ENCODE measurements at places on chromosomes 5 and 9.

GRCh38 chr5:135437422-135437795 lies 9.7 kb downstream of the DCANP1 start:
- no peak for DNase-seq

- no peak for DNase-seq
Observed at GRCh38 chr5:24177821-24178220, 467.0 kb downstream of the CDH10 start.

- DNase-seq: no peak
Observed at GRCh38 chr9:107615321-107615720, 125.8 kb upstream of the KLF4 start.

DNA sequence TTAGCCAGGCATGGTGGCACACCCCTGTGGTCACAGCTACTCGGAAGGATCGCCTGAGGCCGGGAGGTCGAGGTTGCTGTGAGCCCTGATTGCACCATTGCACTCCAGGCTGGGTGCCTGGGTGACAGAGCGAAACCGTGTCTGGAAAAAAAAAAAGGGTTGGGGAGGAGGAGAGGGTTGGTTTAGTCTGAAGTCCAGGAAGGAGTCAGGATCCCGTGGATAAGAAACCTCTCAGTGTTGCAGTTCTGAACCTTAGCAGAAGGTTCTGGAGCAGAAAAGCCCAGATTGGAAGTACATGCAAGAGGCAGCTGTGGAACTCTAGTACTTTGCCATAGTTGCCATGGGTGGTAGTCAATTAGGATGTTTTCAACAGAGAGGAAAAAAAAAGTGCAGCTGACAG lies 125.2 kb upstream of the CPEB4 start:
- no peak for DNase-seq

DNA sequence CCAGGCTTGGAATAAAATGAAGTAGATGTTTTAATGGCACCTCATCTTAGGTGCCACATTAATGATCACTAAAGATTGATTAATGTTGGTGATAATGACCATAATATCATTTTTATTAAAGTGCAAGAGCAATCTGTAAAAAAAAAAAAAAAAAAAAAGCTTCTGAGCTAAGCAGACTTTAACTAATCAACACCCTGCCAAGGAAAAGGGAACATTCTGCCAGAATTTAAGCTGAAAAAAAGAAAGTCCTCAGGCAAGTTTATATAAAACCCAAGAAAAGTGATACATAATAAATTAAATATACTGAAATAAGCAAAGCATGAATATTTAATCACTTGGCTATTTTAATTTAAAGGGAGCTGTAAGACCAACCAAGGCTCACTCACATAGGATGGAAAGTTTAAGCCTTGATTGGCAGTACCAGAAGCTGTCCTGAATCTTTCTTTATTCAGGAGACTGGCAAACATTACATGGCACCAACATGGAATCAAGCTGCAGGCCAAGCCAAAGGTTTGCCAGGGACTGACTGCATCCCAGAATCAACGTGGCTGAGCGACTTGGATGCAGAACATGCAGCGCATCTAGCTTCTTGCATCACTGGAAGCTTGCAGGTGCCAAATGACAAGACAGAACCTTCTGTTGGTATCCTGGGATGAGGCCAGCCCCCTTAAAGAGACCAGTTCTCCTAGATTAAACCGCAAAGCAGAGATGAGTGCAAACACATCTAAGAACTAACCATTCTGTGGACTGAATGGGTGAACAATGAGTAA lies 413.6 kb downstream of the ENC1 start:
- DNase-seq: no peak

GRCh38 chr9:133276001-133276884 lies 1.2 kb upstream of the ABO start:
- no peak for DNase-seq

DNA sequence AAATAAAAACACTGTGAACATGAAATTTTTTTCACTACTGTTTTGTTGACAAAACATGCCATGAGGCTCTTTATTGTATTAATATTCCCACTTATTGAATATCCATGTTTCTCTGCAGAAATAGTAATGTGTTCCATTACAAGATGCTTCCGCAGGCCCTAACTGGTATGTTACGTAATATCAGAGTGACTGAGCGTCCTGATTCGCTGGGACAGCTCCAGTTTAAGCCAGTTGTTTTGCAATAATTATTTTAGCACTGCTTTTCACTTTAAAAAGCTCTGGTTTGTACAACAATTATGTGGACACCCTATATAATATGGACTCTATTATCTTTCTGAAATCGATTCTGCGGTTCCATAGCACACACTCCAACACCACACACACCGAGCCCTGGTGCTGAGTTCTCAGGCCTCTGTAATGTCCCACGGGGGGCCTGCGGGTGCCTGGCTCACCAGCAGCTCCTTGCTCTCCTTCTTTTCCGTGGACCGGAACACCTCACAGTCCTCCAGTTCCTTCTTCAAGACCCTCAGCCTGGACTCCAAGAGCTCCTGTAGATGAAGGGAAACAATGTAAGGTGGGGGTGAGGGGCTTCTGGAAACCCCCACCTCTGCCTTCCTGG lies 1.8 kb downstream of the TRIM7 start:
- DNase-seq: no peak

GRCh38 chr5:88772831-88773230 lies 110.2 kb downstream of the MEF2C start:
- no peak for DNase-seq

- no peak for DNase-seq
Observed at GRCh38 chr5:35026941-35027340, 20.8 kb downstream of the AGXT2 start.

DNA sequence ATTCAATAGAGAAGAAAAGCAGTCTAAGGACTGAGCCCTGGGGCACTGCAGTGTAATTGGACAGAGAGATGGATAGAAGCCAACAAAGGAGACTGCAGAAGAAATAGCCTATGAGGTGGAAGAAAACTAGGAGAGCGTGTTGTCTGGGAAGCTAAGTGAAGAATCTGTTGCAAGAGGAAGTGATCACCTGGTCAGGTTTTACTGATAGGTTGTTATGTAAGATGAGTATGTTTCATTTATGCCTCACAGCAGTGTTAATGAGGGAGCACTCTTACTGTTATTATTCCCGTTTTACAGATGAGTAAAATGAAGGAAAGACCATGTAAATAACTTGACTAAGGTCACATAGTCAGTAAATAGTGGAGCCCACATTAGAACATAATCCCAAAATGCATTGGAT lies 80.0 kb upstream of the GRHPR start:
- DNase-seq: no peak

- no peak for DNase-seq
Observed at GRCh38 chr9:6955251-6955921, 197.6 kb downstream of the KDM4C start.

- no peak for DNase-seq
Observed at GRCh38 chr5:131749723-131750470, 46.9 kb downstream of the FNIP1 start.

DNA sequence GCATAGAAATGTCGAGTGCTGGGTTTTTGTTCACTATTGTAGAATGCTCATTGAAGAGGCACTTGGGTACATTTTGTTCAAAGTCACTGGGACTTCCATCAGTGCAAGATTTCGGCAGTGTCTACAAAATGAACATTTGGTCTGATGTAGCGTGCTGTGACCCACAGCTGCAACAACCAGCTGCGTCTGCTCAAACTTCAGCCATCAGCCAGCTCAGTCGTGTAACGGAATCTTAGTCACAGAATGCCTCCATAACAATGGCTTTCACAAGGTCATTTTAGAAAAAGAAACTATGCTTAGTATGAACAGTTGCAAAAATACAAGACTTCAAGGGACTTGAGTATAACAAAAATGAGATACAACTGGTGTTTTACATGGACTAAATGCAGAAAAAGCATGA lies 828.1 kb upstream of the GRAMD2B start:
- DNase-seq: no peak

DNA sequence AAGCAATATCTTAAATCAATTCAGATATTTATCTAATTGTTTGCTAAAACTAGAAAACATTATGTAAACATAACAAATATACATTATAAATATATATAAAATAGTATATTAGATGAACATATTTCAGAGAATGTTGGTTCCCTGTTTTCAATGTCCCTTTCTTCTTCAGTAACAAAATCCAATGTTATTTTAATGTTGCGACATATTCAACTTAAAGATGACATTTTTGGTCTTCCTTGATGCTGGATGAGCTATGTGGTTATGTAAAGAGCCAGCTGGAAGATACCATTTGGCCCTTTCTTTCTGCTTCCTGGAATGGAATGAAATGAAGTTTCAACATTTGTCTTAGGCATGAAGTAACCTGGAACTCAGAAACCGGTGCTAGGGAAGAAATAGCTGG lies 668.1 kb upstream of the CDH6 start:
- DNase-seq: no peak

DNA sequence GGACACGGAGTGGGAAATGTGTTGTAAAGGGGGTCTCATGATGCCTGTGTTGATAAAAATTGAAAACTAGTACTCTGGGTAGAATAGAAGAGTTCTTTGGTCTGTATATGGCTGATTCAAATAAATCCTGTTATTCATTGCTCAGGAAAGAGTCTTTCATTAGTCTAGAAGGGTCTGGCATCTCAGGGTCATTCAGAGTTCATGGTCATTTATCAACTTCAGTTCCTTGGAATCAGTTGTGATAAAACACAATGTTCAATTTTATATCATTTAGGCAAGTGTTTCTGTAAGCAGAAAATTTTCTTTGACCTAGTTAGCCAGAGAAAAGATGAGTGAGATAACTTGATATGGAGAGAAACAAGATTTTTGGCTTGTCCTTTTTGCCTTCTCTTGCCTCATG lies 36.3 kb downstream of the SPATA31D1 start:
- DNase-seq: no peak

- DNase-seq: no peak
Observed at GRCh38 chr5:53481159-53481886, 894 bp downstream of the FST start.

DNA sequence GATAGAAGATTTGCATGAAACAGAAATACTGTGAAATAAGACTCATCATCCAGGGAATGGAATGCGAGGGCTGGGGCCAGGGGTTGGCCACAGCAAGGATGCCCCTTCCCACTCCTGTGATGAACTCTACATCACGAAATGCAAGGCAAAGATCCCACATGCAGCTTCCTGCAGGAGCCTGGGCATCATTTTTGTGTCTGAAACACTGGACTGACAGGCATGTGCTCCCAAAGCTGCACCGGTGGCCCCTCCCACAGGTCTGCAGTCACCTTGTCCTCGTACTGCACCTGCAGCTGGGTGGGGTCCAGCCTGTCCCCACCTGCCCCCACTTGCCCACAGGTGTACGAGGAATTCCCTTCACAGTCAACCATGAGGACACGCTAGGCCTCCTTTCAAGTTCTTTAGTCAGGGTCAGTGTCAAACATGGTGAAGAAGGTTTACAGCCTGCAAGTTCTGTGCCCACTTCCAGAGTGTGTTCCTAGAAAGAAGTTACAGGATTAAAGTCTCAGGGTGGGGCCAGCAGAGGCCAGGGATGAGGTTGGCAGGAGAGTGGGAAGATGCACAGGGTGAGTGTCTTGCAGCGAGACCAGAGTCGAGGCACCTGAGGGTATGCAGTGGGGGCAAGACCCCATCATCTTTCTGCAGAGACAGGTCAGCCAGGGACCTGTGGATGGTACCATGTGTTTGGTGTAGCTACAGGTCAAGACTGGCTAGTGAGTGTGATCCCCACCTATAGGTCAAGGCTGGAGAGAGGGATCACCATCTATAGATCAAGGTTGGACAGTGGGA lies 155.0 kb upstream of the IRX2 start:
- DNase-seq: no peak

- no peak for DNase-seq
Observed at GRCh38 chr9:120736881-120737280, 22.6 kb upstream of the MEGF9 start.

GRCh38 chr5:64165160-64165499 lies 513 bp upstream of the RNF180 start:
- no peak for DNase-seq

Data from stimulated activated CD4-positive, alpha-beta T cell treated with anti-CD3 and anti-CD28 coated beads, Interleukin-1b, Interleukin-23, amount 100 ng/mL, for 1 hour (primary cell).